ENCODE measurements at places on chromosomes 16 and 17. TPM values are rescaled to one million over a fixed set of nuclear protein-coding genes. Genes with fewer than 3 reads are reported as not detected.

- no peak for DNase-seq
These were observed 15.7 kb upstream of the TMEM101 start for GRCh38 chr17:44030482-44030881.

- no peak for DNase-seq
These were observed 39.4 kb downstream of the TBC1D16 start for GRCh38 chr17:79996291-79996690.

- no peak for DNase-seq
These were observed 149.9 kb upstream of the TBX2 start for GRCh38 chr17:61249649-61250299.

DNA sequence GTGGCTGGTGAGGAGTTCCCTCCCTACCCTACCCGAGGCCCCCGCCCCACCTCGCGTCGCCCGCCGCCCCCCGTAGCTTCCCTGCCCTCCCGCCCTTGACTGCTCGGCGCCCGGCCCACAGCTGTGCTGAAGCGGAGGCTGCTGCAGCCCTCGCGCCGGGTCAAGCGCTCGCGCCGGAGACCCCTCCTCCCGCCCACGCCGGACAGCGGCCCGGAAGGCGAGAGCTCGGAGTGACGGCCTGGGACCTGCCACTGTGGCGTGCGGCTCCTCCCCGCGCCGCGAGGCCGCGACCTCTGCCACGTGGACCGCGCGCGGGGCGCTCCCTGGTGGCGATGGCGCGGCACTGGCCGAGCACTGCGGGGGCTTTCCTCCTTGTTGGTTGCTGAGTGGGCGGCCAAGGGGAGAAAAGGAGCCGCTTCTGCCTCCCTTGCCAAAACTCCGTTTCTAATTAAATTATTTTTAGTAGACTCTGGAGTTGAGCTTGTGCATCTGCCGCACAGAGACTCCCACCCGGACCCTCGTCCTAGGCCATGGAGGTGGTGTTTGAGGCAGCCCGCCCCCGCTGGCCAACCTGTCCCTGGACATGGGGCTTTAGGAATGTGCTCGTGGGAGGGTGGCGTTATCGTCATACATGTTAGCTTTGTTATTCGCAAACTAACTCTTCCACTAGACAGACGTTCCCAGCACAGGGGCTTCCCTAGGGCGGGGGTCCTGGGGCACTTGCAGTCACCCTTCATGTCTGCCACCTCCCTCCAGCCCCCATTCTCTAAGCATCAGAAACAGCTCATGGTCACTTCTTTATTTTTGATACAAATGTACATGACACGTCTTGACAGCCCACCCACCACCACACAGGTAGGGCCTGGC is 4.4 kb downstream of the TP53I13 start:
- DNase-seq, result peak; percentile 47

- no peak for DNase-seq
These were observed 24.2 kb upstream of the ATP2A3 start for GRCh38 chr17:3988297-3989040.

- DNase-seq, result no peak
These were observed 3.5 kb downstream of the PLK1 start for GRCh38 chr16:23682181-23682580.

DNA sequence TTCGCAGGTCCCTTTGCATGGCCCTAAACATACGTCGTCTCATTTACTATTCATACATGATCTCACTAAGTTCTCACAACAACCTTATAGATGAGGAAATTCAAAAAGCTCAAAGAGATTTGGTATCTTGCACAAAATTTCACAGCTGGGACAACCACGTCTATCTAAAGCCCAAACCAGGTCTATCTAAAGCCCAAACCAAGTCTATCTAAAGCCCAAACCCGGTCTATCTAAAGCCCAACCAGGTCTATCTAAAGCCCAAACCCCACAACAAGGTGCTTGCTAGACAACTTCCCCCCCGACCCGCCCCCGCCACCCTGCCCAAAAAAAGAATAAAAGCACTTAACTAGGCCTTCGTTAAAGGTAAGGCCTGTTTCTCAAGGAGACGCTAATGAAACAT is 174.9 kb downstream of the VPS53 start:
- DNase-seq, result no peak

DNA sequence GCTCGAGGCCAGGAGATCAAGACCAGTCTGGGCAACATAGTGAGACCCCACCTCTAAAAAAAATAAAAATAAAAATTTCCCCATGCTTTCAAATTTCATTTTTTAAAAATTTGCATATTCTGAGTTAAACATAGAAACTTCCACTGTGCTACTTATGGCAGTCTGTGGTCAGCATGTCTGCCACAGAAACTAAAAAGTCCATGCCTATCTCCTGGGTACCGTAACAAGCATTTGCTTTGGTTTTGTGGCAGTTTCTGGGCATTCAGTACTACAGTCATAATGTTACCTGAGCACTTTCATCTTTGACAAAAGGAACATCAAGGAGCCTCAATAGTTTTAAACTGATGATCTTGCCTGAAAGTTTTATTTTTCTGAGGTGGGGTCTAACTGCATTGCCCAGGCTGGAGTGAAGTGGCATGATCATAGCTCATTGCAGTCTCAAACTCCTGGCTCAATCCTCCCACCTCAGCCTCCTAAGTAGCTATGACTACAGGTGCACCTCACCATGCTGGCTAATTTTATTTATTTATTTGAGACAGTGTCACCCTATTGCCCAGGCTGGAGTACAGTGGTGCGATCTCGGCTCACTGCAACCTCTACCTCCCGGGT is 13.2 kb upstream of the ITGA2B start:
- DNase-seq, result no peak

DNA sequence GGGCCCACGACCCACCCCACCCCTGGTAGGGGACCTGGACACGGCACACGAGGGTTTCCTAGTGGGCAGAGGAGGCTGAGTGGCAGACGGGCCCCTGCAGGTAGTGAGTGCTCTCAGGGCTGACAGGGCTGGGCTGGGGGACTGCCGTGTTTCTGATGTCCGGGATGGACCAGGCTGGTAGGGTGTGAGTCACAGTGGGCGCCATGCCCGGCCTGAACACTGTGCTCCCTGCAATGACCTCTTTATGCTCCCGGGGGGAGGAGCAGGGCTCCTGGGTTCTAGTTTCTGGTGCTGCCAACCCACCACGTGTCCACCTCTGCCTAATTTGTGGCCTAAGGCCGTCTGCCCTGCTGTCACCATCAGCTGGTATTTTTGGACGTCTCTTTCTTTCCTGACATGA is 26.3 kb downstream of the ARHGAP23 start:
- DNase-seq, result no peak

GRCh38 chr16:82391690-82392089 is 221.7 kb upstream of the MPHOSPH6 start:
- no peak for DNase-seq

DNA sequence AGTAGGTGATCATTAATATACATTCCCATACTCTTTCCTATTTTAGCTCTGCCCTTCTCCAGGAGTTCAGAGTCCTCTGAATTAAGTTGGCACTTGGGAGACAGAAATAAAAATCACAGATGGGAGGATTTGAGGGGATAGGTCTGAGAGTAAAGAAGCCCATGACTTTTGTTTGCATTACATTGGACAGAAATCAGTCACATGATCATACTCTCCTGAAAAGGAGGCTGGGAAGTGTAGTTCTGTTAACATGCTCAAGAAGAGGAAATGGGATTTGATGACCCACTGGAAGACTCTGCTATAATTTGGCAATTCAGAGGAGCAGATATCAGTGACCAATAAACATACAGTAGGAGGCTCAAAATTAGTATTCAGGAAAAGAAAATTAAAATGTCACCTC is 674.9 kb upstream of the C16orf82 start:
- DNase-seq, result no peak

ABCA6 gene
- total RNA-seq, result 2.1 TPM

C17orf67 gene
- total RNA-seq, result 1.7 TPM

OR2C1 gene
- not detected for total RNA-seq

KRT33A gene
- total RNA-seq, result not detected

KRT40 gene
- total RNA-seq, result not detected

Measured in colonic mucosa (tissue), 4 donors.